ENCODE measurements at places on chromosomes 6 and 20.

DNA sequence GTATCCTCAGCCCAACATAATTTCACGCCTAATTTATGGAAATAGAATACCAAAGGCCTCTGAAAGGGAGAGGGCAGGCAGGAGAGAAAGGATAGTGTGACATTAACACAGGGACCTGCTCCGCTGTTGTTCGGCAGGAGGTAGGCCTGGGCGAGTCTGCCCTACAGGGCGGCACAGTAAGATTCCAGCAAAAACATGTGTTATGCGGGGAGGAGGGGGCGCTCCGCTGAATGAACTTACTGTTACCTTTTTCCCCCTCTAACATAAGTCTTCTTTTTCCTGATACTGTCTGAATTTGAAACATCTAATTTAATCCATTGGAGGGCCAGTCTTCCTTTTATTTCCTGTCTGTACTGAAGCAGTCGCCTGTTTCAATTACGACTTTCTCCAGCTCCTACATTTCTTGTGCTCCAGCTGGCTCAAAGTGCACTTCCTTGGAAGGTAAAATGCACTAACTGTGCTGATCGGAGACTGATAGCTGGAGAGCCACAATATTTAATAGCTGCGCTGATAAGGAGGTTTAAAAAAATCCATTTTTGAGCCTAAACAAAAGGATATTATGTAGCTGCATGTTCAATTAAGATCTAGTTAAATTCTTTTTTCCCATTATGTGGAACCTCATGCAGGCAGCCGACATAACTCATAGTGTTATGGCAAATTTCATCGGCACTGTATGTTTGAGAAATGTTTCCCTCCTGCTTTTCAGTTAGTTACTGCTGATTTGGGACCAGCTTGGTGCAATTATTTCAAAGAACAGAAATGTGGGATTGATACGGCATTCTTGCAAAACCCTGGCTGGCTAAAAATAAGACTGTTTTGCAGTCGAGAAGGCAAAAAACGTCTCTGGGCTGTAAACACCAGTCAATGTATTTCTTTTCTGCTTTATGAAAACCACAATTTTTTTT is 193.0 kb downstream of the FOXC1 start:
- DNase-seq, result no peak

DNA sequence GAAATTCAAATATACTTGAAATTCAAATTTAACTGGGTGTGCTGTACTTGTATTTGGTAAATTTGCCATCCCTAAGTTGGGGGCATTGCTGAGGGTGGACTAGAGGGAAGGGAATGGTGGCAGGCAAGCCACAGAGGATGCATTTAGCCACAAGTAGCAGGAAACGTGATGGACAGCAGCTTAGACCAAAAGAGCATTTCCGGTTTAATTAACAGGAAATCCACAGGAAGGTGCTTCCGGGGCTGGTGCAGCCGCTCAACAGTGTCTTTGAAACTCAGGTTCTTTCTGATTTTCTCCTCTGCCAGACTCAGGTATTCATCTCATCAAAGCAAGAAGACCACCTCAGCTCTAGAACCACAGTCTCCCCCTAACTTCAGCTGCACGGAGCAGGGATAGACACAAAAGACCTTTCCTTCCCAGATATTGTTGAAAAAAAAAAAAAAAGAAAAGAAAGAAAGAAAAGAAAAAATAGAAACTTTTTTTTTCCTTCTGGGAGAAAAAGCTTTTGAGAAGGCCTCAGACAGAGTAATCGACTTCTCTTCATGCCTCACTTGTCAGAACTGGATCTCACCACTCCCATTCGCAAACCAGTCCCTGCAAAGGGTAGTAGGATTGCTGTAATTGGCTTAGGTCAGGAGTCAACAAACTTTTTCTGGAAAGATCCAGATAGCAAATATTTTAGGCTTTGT is 8.0 kb upstream of the BCAS1 start:
- no peak for DNase-seq

GRCh38 chr6:146770275-146770964 is 171.6 kb downstream of the ADGB start:
- no peak for DNase-seq

- DNase-seq, result no peak
These were observed 1.5 kb downstream of the EPB41L1 start for GRCh38 chr20:36155991-36156390.

DNA sequence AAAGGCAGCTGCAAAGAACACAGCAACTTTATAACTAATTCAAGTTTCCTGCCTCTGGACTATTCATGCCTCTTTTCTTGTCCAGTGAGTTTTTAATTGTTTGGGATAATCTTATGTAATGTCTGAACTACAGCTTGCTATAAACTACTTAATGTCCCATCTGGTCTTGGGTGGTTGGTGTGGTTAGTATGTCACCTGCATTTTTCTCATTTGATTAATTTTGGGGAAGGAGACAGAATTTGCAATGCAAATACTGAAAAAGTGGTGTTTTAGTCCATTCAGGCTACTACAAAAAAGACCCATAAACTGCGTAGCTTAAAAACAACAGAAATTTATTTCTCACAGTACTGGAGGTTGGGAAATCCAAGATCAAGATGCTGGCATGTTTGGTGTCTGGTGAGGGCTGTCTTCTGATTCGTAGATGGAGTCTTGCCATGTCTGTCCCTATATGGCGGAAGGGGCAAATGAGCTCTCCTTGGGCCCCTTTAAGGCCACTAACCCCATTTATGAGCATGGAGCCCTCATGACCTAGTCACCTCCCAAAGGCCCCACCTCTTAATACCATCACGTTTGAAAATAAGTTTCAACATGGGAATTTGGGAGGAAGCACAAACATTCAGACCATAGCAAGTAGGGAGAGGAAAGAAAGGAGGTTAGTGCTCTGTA is 22.4 kb downstream of the RNF8 start:
- DNase-seq, result no peak

DNA sequence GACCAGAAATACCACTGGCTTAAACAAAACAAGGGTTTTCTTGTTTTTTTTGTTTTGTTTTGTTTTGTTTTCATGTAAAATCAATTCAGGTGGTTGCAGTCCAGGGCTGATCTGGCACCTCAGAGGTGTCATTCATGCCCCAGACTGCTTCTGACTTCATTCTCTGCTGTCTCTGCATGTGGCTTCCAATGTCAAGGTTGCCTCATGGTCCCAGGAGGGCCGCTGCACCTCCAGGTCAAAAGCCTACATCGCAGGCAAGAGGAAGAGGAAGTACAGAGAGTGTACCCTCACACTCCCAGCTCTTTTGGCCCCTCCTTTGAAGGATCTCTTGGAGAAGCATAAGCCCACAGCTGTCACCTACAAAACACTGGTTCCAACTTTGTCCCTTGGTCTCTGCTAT is 1.4 kb upstream of the BTN3A1 start:
- no peak for DNase-seq

- no peak for DNase-seq
These were observed 9.5 kb downstream of the GMDS start for GRCh38 chr6:2235777-2236495.

DNA sequence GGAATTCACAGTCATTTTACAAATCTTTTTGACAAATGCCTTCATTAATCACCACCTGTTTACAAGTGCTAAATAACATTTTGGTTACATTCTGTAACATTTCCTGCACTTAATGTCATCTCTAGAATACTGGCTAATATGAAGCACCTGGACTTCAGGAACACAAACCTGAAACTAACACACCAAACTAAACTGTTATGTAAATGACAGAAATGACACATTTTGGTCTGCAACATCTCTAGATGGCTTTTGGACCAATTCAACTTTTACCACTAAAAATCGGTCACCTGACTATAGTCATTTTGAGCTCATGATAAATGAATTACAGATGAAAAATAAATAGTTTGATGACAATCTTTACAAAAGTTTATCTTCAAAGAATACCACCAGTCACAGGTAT is 80.6 kb downstream of the ATG5 start:
- DNase-seq, result no peak

DNA sequence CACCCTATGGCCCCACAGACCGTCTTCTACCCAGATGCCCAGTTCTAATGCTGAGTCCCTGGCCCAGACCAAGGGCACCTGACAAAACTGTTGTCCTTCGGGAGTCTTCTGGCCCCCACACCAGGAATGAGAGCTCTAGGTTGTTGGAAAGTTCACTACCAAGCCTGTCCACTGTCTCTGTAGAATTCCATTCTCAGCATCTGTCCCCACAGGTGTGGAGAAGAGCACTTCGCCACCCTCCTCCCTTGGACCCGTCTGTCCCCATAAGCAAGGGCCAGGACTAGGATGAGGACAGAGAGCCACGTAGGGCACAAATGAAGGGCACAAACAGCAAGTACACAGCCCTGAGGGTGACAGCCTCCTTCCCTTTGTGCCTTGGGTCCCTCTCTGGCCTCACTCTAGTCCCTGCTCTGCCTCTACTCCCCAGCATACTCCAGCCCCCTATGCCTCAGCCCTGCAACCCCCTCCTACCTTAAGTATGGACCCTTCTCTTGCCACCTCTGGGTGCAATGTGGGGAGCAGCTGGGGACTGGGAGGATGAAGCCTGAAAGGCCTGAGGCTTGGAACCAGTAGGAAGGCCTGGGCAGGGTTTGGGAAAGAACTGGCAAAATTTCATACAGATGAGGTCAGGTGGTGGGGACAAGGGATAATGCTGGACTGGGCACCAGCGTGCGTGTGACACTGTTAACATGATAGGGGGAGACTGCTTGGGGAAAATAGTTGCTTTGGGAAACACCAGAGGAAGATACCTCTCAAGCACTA is 4.3 kb downstream of the LZTS3 start:
- no peak for DNase-seq

GRCh38 chr6:136654086-136654485 is 103.9 kb upstream of the MAP7 start:
- no peak for DNase-seq

GRCh38 chr20:63466250-63466825 is 6.1 kb downstream of the KCNQ2 start:
- no peak for DNase-seq

- DNase-seq, result no peak
These were observed 9.3 kb upstream of the TRAF3IP2 start for GRCh38 chr6:111614833-111615582.

- DNase-seq, result no peak
These were observed 551.6 kb upstream of the CITED2 start for GRCh38 chr6:139925894-139926641.

- no peak for DNase-seq
These were observed 86.5 kb upstream of the IFNGR1 start for GRCh38 chr6:137305691-137306090.

GRCh38 chr6:14796974-14797762 is 448.7 kb upstream of the JARID2 start:
- no peak for DNase-seq

DNA sequence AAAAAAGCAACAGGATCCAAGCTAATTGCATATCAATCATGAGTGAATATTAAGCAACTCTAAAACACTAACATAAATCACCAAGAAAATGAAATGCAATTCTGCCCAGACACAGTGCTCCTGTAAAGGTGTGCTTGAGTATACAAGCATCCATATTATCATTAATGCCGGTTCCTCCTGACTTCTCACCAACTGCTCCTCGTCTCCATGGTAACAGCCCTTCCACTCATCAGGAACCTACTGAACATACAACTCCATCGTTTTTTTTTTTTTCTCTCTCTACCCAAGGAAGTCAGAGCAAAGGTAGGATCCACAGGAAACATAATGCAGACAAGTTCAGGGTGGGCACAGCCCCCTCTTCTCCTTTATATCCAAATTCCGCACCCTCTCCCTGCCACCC is 12.4 kb downstream of the GABBR1 start:
- no peak for DNase-seq

DNA sequence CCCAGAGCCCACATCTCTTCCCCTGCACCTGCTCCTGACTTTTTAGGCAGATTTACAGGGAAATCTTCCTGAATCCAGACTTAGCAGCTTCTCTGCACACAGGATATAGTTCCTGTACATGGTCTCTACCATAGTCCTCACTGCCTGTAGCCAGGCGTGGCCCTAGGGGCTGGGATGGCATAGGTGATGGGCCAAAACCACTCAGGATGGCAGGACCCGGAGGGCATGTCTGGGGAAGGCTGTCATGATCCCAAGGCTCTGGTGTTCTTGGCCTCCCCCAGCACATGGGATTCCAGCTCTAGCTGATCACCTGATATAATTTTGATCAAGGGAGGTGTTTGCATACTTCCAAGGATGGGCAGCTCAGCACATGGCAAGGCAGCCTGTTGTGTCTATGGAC is 58.0 kb downstream of the TOX2 start:
- DNase-seq, result no peak

DNA sequence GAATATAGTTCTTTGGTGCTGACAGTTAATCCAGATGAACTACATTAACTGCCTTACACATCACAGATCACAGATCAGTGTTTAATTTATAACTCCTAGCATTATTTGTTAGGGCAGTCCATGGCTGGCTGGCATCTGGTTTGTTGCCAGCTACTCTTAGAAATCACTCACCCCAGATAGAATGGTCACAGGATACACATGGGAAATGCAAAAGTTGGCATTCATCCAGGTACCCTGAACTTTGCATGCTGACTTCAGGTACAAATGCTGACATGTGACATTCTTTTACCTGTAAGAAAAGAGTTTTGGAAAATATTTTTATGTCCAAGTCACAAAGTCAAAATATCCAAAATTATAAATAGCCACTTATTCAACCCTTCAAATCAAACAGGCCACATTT is 20.2 kb downstream of the FBXL4 start:
- DNase-seq, result no peak

GRCh38 chr6:18400831-18401446 is 13.8 kb downstream of the RNF144B start:
- DNase-seq, result no peak
